Activated CD4-positive, CD25-positive, alpha-beta regulatory T cell treated with anti-CD3 and anti-CD28 coated beads, Interleukin-2, amount 50 U/mL, for 72 hours (primary cell): ENCODE measurements at places on chromosomes 7 and 10.
A peak's percentile ranks its signal among the peaks of the same experiment; 100 is the strongest.

DNA sequence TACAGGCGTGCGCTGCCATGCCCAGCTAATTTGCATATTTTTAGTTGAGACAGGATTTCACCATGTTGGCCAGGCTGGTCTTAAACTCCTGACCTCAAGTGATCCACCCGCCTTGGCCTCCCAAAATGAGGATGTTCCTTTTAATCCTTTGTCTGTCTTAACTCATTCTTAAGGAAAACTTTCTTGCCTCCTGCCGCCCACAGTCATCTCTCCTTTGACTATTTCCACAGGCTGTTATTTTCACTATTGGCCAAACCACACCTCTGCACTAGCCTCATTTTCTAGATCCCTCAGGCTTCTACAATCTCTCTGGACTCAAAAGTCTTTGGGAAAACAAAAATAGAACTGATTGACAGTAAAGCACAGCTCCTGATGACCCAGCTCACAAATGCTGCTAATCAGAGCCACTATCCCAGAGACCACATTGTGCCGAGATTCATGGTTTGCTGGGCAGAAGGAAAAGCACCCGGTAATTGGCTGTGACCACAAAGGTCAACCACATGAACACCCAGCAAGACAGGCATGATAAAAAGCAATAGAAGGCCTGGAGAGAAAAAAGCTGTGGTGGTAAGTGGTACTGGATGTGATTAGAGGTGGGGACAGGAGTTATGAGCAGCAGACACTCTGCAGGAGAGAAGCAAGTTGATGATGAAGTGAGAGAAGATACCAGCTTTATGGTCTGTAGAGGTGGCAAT is 44.1 kb upstream of the ZNRF2 start:
- no peak for DNase-seq

DNA sequence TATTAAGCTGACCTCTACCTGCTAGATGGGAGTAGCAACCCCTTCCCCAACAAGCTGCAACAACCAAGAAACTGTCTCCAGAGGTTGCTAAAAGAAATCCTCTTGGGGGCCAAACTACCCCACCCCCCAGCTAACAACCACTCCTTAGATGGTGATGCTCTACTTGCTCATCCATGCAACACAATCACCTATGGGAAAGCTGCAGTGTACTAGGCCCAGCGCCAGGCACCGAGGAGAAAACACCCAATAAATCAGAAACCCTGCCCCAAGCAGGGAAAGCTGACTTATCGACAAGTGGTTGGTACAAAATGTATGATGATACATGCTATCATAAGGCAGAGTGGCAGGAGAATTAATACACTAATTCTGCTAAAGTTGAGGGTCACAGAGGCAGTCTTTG is 17.3 kb downstream of the SLC25A13 start:
- no peak for DNase-seq

- no peak for DNase-seq
Measured at GRCh38 chr7:110358028-110358427, 732.9 kb upstream of the LRRN3 start.

DNA sequence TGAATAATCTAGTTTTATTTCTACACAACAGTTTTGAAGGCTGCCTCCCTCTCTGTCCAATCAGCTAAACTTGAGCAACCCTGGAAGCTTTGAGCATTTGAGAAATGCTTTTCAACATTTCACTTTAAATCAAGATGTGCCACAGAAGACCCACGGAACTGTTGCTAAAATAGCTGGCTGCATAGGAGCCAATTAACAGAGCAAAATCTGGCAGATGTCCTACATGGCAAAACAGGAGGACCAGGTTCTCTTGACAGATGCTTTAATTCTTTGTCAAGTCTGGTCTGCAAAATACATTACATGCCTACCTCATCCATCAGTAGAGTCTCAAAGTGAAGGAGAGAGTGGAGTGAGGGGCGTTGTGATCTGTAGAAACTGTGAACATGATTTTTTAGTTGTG is 185.9 kb downstream of the DPY19L1 start:
- DNase-seq: no peak

GRCh38 chr7:11726001-11726793 is 105.8 kb downstream of the THSD7A start:
- DNase-seq: no peak

- DNase-seq: no peak
Measured at GRCh38 chr10:111360260-111360925, 283.6 kb downstream of the ADRA2A start.

GRCh38 chr10:91603931-91604331 is 28.9 kb downstream of the PPP1R3C start:
- DNase-seq: no peak

GRCh38 chr10:70829543-70829942 is 13.8 kb downstream of the SGPL1 start:
- DNase-seq: no peak

DNA sequence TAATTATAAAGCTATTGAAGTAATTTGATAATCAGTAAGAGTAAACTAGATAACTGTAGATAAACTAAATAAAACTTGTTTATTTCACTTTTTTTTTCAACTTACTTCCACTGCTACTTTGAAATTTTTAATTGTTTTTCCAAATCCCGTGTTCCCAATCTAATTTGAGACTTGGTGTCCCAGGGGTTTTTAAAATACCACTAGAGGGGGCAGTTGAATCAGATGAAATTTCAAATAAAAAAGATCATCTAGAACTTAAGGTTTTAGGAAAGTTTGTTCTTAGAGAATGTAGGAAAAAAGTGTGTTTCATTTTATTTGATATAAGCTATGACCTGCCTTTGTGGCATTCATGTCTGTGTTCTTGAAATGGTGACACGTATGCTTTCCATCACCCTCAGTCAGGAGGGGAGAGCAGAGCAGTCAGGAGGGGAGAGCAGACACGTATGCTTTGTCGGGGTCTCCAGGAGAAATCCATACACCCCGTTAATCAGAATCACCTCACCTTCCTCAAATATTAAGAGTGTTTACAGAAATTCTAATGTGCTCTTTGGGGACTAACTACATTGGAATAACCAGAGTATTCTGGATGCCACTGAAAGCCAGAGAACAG is 49.9 kb downstream of the C10orf67 start:
- DNase-seq: no peak

DNA sequence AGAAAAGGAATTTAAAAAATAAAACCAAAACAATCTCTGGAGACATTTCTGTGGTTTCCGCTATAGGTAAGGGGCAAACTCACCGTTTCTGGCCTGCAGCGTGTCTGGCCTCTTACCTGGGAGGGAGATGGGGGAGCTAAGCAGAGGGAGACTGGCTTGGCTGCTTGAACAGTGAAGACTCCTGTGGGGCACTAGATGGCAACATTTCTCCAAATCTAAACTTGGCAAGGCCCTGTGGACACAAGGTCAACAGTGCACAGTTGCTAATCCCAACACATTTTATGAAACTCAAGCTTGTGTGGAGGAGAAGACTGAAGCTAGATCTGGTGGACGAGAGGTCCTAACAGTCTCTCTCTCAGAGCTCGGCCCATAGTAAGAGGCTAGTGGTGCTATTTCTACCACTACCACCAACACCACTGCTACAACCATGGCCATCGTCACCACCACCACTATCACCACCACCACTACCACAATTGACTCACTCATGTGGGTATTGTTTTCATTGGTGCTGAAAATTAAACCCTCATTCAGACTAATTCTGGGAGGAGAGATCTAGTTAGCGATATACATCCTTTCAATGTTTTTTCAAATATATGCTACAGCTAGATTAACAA is 28.4 kb upstream of the CDHR3 start:
- DNase-seq: no peak

- DNase-seq: no peak
Measured at GRCh38 chr7:44632196-44632595, 25.8 kb downstream of the OGDH start.

- no peak for DNase-seq
Measured at GRCh38 chr7:92560602-92561001, 29.6 kb downstream of the FAM133B start.

DNA sequence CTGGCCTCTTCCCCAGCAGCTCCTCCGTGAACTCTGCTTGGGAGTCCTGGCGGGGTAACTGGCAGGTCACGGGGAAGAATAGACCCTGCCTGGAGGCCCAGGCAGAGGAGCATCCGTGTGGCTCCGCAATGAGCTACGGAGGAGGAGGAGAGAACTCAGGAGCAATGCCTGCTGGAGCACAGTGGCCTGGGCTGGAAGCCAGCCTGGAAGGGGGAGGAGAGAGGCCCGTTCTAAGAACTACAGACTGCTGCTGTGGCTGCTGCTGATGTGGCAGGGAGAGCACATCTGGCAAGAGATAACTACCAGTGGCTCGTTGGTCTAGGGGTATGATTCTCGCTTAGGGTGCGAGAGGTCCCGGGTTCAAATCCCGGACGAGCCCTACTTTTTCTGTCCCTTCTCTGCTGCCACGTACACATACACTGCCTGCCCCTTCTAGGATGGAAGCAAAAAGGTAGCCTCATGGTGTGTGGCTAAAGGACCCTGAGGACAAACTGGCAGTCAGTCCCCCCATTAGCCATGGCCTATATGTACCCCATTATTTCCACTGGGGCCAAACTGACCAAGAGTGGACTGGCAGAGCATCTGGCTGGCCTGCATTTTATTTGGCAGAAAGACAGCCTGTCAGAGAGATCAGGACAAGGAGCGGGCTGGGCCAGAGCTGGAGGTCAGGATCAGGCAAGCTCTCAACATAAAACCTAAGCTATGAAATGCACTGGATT is 7.7 kb upstream of the OPN1SW start:
- DNase-seq: no peak

DNA sequence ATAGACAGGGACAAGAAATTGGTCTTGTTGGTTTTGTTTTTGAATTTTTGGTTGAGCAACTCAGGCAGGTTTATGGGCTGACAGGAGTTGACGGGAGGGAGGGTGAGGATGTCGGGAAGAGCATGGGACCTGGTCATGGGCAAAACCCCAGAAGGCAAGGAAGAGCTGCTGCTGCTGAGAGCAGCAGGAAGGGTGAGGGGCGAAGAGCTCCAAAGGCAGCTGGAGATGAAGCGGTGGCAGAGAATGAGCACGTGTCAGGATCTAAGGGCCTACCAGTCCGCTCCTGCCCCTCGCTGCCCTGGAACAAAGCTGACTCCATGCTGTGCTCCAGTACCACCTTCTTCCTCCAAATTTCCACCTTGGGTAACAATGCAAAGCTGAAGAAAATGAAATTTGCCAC is 84.3 kb downstream of the ARHGAP22 start:
- no peak for DNase-seq

GRCh38 chr7:81780914-81781693 is 11.3 kb upstream of the HGF start:
- no peak for DNase-seq

GRCh38 chr7:97018791-97019531 is 5.7 kb downstream of the DLX5 start:
- no peak for DNase-seq

DNA sequence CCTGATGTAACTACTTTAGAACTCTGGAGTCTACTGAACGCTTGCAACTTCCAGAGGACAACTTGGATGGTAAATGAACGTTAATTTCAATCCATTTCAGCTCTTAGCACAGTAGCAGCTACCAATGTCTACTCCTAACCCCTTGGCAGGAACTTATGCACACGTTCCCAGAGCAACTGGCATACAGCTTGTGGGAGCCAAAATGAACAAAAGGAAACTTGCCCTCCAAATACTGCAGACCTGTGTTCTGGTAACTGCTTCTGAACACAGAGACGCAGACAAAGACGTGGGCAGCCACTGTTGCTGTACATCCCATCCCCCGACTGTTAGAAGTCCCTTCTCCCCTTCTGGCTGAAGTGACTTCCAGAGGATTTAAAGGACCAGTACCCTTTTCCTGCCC is 61.3 kb downstream of the XPNPEP1 start:
- DNase-seq: no peak

- DNase-seq: no peak
Measured at GRCh38 chr7:46047581-46047980, 126.5 kb upstream of the IGFBP3 start.

DNA sequence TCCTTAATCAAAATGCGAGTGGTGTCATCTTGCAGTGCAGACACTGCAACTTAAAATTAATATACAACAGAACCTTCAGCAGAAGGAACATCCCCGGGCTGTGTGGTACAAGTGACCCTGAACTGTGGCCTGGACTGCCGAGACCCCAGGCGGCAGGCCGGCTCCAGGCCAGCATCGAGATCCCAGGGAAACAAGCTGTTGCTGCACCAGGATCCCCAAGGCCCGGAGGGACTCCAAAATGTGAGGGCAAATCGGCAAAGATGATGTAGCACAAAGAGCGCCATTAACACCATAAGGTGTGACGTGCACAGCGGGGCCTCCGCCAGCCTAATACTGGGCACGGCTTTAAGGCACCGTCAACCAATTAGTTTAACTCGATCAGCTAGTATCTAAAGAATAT is 73.9 kb downstream of the EBF3 start:
- no peak for DNase-seq

DNA sequence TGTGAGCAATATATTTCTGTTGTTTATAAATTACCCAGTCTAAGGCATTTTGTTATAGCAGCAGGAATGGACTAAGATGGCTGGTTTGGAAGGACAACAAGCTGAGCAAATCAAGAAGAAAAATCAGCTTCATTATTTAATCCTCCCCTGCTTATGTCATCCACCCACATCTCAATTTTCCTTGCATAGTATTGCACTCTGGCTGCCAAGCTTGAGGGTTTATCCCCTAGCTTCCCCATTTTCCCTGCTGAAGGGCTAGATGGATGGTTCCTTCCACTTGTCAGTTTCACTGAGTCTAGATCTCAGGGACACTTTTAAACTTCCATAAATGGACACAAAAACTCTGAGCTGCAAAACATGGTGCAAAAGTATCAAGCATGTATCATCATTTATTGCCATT is 75.2 kb upstream of the LAMB4 start:
- DNase-seq: no peak

- no peak for DNase-seq
Measured at GRCh38 chr7:36127075-36127740, 25.8 kb upstream of the EEPD1 start.

GRCh38 chr10:44316187-44316921 is 68.5 kb downstream of the CXCL12 start:
- DNase-seq: no peak

- DNase-seq: peak; percentile 24
Measured at GRCh38 chr10:110363572-110364411, 59.1 kb upstream of the SMNDC1 start.

- DNase-seq: no peak
Measured at GRCh38 chr7:2309889-2310331, 4.3 kb downstream of the SNX8 start.

GRCh38 chr7:155219947-155220769 is 77.5 kb upstream of the INSIG1 start:
- no peak for DNase-seq

DNA sequence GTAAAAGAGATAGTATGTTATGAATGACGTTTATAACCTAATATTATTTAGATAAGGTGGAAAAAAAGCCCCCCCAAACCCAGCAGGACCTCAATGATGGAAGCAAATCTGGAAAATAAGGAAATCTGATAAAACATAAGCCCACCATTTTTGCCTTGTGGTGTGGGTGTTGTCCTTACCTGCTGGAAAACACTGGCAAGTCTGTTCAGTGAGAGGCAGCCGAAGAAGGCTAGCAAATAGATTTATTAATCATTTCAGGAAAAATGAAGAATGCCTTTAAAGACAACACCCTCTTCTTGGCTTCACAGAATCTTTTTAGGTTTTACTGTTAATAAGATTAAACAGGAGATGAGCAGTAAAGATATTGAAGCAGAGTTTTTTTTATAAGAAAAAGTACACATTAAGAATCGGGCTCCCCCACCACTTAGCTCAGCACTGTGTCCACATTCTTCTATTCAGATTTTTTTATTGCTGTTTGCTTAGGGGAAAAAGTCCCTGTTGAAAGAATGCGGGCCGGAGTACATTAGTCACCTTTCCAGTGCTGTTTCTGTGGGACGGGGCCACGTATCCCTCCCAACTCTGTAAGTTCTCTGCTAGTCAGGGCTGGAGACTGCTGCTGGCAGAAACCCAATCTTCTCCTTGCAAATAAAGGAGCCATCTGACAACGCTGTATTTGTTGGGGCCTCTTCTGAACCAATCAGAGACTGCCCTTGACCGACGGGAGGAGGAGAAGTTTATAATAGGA is 104.1 kb downstream of the EVX1 start:
- no peak for DNase-seq
